Sigmoid colon (tissue), 7 donors: ENCODE measurements at places on chromosomes 2 and 18. TPM values are rescaled to one million over a fixed set of nuclear protein-coding genes. Genes with fewer than 3 reads are reported as not detected.
A peak's percentile ranks its signal among the peaks of the same experiment; 100 is the strongest.

GRCh38 chr2:64470071-64470470 lies 16.1 kb downstream of the LGALSL start:
- H3K36me3 ChIP-seq, result no peaks in the 10 kb centered on the region
- no peak overlapping the region for H3K4me3 ChIP-seq
- no peaks in the 10 kb centered on the region for H3K27me3 ChIP-seq
- no peaks in the 10 kb centered on the region for H3K4me1 ChIP-seq

GRCh38 chr2:152454371-152454770 lies 119.4 kb downstream of the FMNL2 start:
- H3K36me3 ChIP-seq, result no peaks in the 10 kb centered on the region
- H3K27me3 ChIP-seq, result no peaks in the 10 kb centered on the region
- no peaks in the 10 kb centered on the region for H3K4me1 ChIP-seq
- no peak overlapping the region for H3K4me3 ChIP-seq
- DNase-seq, result no peak
- no peak overlapping the region for H3K27ac ChIP-seq

- DNase-seq, result no peak
- H3K36me3 ChIP-seq, result no peaks in the 10 kb centered on the region
- no peak overlapping the region for H3K4me3 ChIP-seq
- H3K4me1 ChIP-seq, result no peaks in the 10 kb centered on the region
- H3K27ac ChIP-seq, result peak overlapping the region; percentile 83
Observed at GRCh38 chr2:189337656-189338055, 103.6 kb upstream of the WDR75 start.

- H3K4me3 ChIP-seq, result no peak overlapping the region
- no peaks in the 10 kb centered on the region for H3K36me3 ChIP-seq
- no peaks in the 10 kb centered on the region for H3K27me3 ChIP-seq
- no peak overlapping the region for H3K27ac ChIP-seq
- DNase-seq, result no peak
Observed at GRCh38 chr2:109393662-109393972, 220.1 kb downstream of the SEPTIN10 start.

- no peak for DNase-seq
- no peaks in the 10 kb centered on the region for H3K27me3 ChIP-seq
- no peak overlapping the region for H3K27ac ChIP-seq
- no peak overlapping the region for H3K4me3 ChIP-seq
- H3K4me1 ChIP-seq, result no peaks in the 10 kb centered on the region
Observed at GRCh38 chr2:68499133-68499532, 31.7 kb downstream of the APLF start.

- DNase-seq, result no peak
- no peak overlapping the region for H3K27ac ChIP-seq
- H3K4me1 ChIP-seq, result peaks cover 100% of the 10 kb centered on the region
- no peaks in the 10 kb centered on the region for H3K27me3 ChIP-seq
- no peak overlapping the region for H3K4me3 ChIP-seq
- peaks cover 54% of the 10 kb centered on the region for H3K36me3 ChIP-seq
Observed at GRCh38 chr2:66457545-66457944, 22.6 kb downstream of the MEIS1 start.

GRCh38 chr2:62713837-62714236 lies 8.3 kb downstream of the EHBP1 start:
- no peaks in the 10 kb centered on the region for H3K36me3 ChIP-seq
- H3K27me3 ChIP-seq, result no peaks in the 10 kb centered on the region
- DNase-seq, result no peak
- no peak overlapping the region for H3K4me3 ChIP-seq
- H3K4me1 ChIP-seq, result peaks cover 89% of the 10 kb centered on the region

GRCh38 chr2:199589306-199589705 lies 131.6 kb upstream of the SATB2 start:
- no peak overlapping the region for H3K27ac ChIP-seq
- no peak for DNase-seq
- H3K4me1 ChIP-seq, result no peaks in the 10 kb centered on the region
- H3K27me3 ChIP-seq, result no peaks in the 10 kb centered on the region
- no peaks in the 10 kb centered on the region for H3K36me3 ChIP-seq
- H3K4me3 ChIP-seq, result no peak overlapping the region

DNA sequence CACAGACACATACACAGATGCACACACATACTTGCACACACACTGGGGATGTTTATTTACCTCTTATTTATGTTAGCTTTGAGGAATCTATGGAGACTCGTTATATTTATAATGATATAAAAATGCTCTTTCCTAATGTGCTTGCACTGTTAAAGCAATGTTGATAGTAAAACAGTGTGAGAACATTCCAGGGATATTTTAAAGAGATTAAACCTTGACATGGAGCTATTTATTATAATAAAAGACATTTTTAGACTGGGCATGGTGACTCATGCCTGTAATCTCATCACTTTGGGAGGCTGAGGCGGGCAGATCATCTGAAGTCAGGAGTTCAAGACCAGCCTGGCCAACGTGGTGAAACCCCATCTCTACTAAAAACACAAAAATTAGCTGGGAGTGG lies 557.3 kb upstream of the ZNF804A start:
- no peak overlapping the region for H3K4me3 ChIP-seq
- peaks cover 5% of the 10 kb centered on the region for H3K4me1 ChIP-seq

DNA sequence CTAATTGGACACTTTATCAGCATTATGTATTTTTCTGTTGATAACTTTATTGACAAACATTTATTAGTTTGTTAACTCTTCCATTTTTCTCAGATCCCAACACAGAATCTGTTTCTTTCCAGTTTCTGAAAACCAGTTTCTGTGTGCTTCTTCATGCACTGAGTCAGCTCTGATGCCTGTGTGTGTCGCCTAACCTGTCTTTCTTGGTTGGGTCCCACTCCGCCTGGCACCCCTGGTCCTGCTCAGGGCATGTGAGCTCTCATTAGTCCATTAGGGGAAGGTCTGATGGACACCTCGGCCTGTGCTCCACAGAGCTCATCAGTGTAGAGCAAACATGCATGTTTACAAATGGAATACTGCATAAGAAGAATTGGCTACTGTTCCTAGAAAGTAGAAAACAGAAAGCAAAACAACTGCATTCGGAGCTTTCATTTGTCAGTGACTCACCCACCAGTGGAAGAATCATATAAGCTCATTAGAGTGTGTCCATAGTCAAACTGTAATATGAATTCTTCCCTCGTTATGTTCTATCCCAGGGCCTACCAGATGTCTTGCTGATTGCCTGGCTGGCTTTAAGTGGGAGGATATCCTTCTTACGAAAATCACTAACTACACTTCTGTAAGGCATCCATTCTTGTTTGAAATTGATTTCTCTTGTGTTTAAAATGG lies 137.7 kb downstream of the SNTG2 start:
- H3K36me3 ChIP-seq, result no peaks in the 10 kb centered on the region
- H3K27me3 ChIP-seq, result no peaks in the 10 kb centered on the region
- H3K4me3 ChIP-seq, result no peak overlapping the region
- DNase-seq, result no peak
- no peak overlapping the region for H3K27ac ChIP-seq
- no peaks in the 10 kb centered on the region for H3K4me1 ChIP-seq

- H3K27me3 ChIP-seq, result no peaks in the 10 kb centered on the region
- no peaks in the 10 kb centered on the region for H3K4me1 ChIP-seq
- DNase-seq, result no peak
Observed at GRCh38 chr2:84223191-84223590, 235.9 kb downstream of the SUCLG1 start.

- H3K4me1 ChIP-seq, result peaks cover 28% of the 10 kb centered on the region
- H3K27me3 ChIP-seq, result no peaks in the 10 kb centered on the region
- no peak overlapping the region for H3K4me3 ChIP-seq
- no peak overlapping the region for H3K27ac ChIP-seq
Observed at GRCh38 chr2:200369886-200370285, 63.4 kb downstream of the SPATS2L start.

DNA sequence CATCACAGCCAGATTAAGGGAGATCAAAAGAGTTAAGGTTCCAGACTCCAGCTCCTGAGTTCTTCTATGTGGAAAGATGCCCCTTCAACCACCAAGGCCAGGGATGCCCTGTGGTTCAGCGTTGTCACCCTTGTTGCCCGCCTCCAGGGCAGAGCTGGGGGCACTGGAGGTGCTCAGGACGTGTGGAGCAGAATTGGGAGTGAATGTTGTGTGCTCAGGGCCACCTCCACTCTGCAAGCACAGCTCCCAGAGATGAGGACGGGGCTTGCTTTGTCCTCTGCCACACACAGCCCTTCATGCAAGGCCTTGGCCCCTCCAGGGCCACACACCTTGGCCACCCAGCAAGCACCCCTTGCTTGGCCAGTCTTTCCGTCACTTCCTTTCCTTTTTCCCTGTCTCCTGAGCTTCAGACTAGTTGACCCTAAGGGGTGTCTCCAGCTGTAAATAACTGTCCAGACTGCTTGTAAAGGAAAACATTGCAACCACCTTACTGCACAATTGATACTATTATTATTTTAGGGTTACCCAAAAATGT lies 103.3 kb downstream of the AGAP1 start:
- no peaks in the 10 kb centered on the region for H3K27me3 ChIP-seq
- no peak overlapping the region for H3K27ac ChIP-seq
- H3K36me3 ChIP-seq, result no peaks in the 10 kb centered on the region
- peaks cover 23% of the 10 kb centered on the region for H3K4me1 ChIP-seq

VWA3B gene
- 0.55 TPM for total RNA-seq

SH2D6 gene
- not detected for total RNA-seq

FSIP2 gene
- total RNA-seq, result 0.54 TPM

KIF1A gene
- total RNA-seq, result 6.7 TPM

ALPP gene
- not detected for total RNA-seq

MAP2 gene
- 14.1 TPM for total RNA-seq

KCNE4 gene
- 18.7 TPM for total RNA-seq
